Activated T-helper 2 cell treated with anti-CD3 and anti-CD28 coated beads, Interferon-gamma antibody, Interleukin-2, Interleukin-4, amounts not matched to agents 10 μg/mL and 5 μg/mL and 100 μg/mL, durations not matched to agents 14 hours and 24 hours and 36 hours (primary cell): ENCODE measurements at places on chromosomes 5 and 9.

GRCh38 chr5:92424785-92425426 lies 1041.8 kb upstream of the ARRDC3 start:
- DNase-seq = no peak

- no peak for DNase-seq
Observed at GRCh38 chr9:110479481-110479880, 100.1 kb downstream of the SVEP1 start.

DNA sequence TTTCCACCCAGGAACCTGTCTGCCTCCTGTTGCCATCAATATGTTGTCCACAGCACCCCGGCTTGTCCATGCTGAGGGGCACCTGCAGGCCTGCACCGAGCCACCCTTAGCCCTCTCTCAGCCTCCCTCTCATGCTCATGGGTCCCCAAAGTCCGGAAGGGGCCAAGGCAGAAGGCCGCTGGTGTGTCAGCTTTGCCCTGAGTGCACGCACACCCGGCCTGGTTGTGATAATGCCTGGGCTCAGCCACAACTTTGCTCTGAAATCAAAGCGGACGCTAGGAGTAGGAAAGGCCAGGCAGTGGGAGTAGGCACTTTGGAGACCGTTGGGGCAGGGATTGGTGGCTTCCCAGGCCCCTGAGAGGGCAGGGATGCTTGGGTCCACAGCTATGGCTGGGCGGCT lies 201.8 kb upstream of the NUDT12 start:
- DNase-seq = no peak

DNA sequence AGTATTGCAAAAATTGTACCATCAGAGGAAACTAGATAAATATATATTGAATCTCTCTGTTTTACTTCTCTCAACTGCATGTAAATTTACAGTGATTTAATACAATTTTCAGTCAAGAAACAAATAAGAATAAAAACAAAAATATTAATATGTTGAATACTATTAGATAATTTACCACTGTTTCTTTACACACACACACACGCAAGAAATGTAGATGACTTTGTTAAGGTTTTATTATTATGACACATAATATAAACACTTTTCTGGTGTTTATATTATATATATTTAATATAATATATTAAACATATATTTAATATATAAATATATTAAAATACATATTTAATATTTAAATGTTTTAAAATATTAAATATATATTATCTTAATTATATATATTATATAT lies 814.3 kb upstream of the CDH10 start:
- no peak for DNase-seq

DNA sequence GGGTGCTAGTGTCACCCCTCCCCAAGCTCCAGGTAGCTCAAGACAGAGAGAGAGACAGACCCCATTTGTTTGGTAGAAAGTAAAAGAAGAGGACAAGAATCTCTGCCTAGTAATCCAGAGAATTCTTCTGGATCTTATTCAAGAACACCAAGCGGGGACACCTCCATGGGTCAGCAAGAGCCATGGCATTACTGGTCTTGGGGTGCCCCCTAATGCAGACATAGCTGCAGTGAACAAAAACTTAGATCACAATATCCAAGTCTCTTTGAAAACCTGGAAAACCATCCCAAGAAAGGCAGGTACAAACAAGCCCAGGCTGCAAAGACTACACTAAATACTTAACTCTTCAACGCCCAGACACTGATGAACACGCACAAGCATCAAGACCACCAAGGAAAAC lies 29.9 kb upstream of the PDE4D start:
- DNase-seq = no peak

DNA sequence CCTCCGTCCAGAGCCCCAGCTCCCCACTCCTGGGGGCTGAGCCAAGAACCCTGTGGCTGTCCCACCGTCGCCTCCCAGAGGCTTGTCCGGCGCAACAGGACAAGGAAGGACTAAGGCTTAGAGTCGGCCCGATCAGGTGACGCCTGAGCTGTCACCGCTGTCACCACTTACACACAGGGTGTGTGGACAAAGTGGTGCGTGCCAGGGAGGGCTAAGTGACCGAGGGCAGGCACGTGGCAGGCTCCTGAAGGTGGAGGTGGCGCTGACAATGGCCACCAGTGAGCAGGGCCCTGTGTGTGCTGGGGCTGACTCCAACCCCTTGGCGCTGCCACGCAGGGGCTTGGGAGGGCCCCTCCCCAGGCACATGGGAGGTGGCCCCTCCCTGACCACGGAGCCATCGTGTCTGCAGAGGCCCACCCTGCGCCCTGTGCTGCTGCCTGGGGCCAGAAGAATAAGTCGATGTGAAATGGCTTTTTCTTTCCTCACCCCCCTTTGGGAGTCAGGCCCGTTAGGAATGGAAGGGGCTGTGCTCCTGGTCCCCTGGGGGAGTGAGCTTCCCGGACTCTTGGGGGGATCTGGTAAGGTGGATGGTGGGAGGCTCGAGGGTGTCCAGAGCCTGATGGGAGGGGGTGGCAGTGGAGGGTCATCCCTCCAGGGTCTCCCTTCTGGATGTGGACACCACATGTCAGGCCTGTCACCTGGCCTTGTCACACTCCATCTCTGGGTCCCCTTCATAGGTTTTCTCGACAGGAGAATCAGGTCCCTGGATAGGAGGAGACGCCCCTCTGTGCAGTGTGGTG lies 2.6 kb upstream of the GPSM1 start:
- DNase-seq = no peak

- no peak for DNase-seq
Observed at GRCh38 chr9:112194969-112195431, 19.9 kb upstream of the SUSD1 start.

DNA sequence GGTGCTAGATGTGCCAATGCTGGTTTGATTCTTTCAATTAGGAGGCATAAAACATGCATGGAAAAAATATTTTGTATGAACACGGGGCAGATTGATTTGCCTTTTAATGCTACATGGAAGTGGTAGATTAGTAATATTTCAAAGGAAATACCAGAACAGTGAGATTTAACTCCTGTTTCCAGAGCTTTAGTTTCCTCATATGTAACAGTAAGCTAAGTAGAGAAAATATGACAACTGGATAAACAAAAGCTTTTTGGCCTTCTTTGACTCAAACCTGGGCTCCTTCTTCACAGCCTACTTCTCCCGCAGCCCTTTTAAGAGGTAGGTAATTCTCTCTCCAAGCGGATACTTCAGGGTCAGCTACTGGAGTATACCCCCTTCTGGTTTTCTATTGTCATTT lies 254.2 kb upstream of the TRPC7 start:
- no peak for DNase-seq

DNA sequence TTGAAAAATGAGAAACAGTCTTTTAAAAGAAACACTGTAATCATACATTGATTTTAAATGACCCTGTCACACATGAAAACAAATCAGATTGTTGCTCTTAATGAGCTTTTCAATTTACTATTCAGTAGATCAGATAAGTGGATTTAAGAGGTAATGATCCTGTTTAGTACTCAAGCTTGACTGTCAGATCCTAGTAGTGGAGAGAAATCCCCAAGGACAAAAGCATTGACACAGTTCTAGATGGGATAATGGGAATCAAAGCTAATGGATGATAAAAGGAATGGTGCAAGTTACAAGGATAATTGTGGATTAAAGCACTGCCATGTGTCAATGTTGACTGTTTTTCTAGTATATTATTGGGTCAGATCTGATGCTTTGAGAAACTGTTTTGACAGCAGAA lies 142.3 kb upstream of the TLX3 start:
- DNase-seq = no peak

- DNase-seq = no peak
Observed at GRCh38 chr5:171846323-171846722, 60.7 kb downstream of the SMIM23 start.

DNA sequence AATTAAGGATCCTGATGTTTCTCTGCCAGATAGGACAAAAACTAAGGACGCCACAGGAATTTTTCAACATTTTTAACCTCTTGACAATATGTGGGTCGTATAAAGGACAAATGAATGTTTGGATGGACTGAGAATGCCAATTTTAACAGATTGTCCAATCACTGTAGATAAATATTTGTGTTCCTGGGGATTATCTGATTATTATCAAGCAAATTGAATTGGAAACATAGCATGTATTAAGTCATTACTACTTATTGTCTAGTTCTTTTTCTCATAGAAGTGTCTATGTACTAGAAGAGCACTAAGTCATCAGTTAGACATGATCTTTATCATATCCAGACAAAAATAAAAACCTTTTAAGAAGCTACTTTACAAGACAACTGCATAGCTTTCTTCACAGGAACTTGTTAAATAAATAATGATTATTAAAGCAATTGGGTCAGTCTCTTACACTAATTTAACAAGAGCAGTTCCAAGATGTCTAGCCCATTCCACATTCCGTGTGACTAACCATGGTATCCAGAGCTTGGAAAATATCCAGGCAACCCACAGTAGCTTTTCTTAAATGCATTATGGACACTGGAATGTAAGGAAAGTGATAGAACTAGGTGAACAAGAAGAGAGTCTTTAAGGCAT lies 127.5 kb upstream of the CDKN2B start:
- DNase-seq = no peak

DNA sequence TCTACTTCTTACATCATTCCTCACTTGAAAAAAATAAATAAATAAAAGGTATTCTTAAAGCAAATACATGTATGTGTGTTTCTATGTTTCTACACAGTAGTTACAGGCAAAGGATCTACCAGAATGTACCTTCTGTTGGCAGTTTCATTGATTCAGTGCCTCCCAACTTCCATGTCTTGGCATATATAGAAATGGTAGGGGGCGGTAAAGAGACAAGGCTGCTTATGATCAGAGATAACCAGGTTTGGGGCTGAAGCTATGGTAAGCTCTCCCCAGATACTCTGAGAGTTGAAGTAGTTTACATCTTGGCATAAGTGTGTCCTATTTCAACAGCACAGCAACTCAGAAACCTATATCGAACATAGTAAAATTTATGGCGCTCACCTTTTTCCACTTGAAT lies 1075.4 kb upstream of the C9orf72 start:
- no peak for DNase-seq

DNA sequence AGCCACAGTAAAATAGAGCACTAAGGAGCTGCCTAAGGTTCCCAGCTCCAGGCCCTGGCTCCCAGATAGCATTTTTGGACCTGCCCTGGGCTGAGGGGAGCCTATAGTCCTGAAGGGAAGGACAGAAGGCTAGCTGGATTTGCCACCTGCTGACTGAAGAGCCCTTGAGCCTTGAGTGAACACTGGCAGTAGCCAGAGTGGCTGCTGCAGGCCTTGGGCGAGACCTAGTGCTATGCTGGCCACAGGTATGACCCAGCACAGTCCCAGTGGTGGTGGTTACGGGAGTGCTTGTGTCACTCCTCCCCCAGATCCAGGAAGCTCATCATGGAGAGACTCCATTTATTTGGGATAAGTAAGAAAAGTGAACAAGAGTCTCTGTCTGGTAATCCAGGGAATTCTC lies 10.3 kb upstream of the STX17 start:
- DNase-seq = no peak

GRCh38 chr5:106435185-106435584 lies 1235.6 kb downstream of the EFNA5 start:
- DNase-seq = no peak

- DNase-seq = no peak
Observed at GRCh38 chr5:39652036-39652435, 227.3 kb upstream of the DAB2 start.
